Mesothelial cell of epicardium (in vitro differentiated cells): ENCODE measurements at places on chromosomes 2 and 18. TPM values are rescaled to one million over a fixed set of nuclear protein-coding genes. Genes with fewer than 3 reads are reported as not detected.

GRCh38 chr2:146979746-146980145 lies 865.1 kb upstream of the ACVR2A start:
- H3K27me3 ChIP-seq: no peaks in the 10 kb centered on the region
- no peak for DNase-seq
- H3K4me1 ChIP-seq: peaks cover 9% of the 10 kb centered on the region
- no peak overlapping the region for H3K27ac ChIP-seq
- no peak overlapping the region for H3K4me3 ChIP-seq

DNA sequence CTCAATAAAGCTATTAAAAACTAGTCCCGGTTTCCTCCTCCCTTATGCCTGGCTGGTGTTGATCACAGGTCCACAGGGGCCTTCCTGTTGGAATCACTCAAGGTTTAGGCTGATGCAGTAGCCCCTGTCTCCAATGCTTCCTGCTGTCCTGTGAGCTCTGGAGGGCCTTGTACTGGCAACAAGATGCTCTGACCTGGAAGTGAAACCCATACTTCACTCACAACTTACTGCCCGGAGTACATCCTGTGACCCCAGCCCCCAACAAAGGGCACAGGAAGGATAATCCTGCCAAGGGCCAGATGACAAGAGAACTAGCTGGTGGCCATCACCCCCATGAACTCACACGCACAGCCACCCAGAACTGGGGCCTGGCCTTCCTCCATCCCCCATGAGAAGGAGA lies 50.3 kb downstream of the ZBTB7C start:
- H3K36me3 ChIP-seq: no peaks in the 10 kb centered on the region
- peaks cover 46% of the 10 kb centered on the region for H3K4me1 ChIP-seq
- H3K27me3 ChIP-seq: no peaks in the 10 kb centered on the region
- H3K27ac ChIP-seq: no peak overlapping the region
- H3K4me3 ChIP-seq: no peak overlapping the region

CTAGE1 gene
- 0.07 to 0.13 TPM (median 0.11 TPM) in 3 replicates for total RNA-seq

DNA sequence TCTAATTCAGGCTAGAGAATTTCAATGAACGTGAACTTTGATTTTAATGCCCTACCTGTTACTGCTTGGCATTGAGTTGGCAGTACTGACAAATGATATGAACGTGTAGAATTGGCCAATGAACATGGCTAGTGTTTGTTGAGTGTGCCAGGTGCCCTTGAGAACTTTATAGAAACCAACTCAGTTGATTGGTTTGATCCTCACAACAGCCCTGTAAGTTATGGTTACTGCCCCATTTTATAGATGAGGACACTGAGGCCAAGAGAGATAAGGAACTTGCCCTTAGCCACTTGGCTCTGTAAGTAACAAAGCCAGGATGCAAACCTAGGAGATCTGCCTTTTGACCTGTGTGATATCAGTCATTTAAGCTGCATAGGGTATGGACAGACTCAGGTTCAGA lies 275.7 kb downstream of the NEDD4L start:
- no peak for DNase-seq
- H3K4me1 ChIP-seq: peaks cover 15% of the 10 kb centered on the region
- no peaks in the 10 kb centered on the region for H3K27me3 ChIP-seq
- H3K27ac ChIP-seq: no peak overlapping the region
- no peak overlapping the region for H3K4me3 ChIP-seq

COBLL1 gene
- 98.5 to 110 TPM (median 109 TPM) in 3 replicates for total RNA-seq
